ENCODE measurements at places on chromosomes 11 and 22.

DNA sequence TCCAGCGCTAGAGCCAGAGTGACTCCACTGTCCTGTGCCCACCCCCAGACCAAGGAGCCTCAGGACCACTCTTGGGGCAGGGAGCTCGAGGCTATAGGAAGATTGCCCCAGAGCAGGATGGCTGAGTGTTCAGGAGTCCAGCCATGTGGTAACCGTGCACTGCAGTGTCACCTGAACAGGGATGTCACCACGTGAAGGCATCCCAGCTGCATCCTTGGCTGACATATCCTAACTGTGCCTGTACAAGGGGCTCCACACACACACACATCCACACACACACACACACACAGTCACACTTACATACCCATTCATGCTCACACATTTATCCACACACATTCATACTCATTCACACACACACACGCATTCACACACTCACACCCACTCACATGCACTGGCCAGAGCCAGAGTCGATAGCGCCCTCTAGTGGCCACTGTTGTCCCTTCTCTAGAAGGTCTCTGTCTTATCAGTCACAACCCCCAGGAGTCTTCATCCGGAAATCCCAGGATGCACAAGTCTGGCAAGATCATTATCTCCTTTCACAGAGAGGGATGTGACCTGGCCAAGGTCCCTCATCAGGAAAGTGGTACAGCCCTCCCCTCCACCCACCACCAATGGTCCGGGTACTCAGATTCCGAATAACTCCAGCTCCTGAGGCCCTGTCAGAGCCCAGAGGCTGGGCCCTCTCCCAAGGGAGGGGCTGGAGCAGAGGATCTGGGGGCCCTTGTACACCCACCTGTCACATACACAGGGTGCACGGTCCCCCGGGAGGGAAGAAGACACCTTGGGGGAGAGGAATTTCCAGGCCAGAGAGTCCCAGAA, 55.1 kb downstream of the IGLL5 start:
- DNase-seq: peak; percentile 53

DNA sequence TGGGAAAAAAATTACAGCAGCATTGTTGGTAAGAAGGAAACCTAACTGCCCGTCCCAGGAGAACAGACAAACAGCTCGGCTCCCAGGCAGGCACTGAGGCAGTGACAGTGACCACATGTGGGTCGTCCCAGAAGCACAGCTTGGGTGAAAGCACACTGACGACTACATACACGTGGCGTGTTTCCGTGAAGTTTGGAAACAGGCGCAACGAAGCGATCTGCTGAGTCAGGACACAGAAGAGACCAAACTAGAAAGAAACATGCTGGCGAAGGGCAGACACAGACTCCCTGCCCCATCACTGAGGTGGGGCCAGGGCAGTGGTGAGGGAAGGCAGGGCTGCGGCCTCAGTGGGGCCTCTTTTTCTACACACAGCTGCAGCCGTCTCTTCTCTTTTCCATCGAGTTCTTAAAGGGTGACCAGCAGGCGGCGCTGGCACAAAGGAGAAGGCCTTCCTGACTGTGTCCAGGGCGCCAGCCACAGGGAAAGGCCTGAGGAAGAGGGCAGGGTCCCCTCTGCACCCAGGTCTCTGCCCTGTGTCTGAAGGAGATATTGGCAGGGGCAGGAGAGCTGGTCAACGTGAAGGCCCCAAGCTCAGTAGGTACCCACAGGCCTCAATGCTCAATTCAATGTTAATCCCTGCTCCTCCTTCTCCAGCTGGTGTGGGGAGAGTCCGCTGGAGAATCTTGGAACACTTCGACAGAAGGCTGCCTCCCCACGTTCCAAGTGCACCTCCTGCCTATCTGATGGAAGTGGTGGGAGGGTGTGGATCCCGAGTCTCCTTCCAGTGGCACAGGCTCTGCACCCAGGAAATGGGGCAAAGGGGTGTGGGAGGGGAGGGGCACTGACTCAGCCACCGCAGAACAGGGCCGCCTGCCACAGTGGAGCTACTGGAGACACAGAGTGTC, 19.9 kb downstream of the CARS1 start:
- peak; percentile 90 for DNase-seq

- peak; percentile 55 for DNase-seq
Measured at GRCh38 chr22:46054091-46055073, 77.4 kb upstream of the WNT7B start.

DNA sequence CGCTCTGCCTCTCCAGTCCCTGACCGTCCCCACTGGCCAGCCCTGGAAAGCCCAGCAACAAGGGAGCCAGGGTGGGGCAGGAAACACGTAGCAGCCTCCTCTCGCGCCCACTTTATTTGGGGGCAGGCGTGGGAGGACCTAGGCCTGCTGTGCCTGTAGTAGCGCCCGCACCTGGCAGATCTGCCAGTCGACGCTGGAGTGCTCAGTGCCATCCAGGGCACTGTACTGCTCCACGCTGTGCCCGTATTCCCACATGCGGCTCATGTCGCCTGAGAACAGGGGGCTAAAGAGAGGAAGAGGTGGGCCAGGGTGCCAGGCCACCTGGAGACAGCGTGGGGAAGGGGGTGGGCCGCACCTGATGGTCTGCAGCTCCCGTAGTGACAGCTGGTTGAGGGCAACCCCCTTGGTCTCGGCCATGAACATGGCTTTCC, 17.0 kb upstream of the DRICH1 start:
- DNase-seq: no peak

- DNase-seq: no peak
Measured at GRCh38 chr11:23079382-23079813, 219.1 kb upstream of the CCDC179 start.

DNA sequence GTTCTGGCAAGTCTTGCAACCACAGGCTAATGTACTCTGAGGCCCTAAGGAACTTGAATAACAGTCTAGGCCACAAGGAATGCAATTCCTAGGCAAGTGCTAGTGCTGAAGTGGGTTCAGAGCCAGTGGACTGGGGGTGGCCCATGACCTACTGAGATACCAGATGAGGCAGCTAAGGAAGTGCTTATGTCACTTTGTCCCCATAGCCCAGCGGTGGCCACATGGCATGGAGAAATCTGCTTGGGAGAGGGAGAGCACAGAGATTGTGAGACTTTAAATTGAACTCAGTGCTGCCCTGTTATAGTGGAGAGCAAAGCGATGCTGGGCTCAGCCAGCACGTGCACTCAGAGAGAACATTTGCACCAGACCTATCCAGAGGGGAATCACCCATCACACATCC, 629.5 kb downstream of the JRKL start:
- DNase-seq: no peak

DNA sequence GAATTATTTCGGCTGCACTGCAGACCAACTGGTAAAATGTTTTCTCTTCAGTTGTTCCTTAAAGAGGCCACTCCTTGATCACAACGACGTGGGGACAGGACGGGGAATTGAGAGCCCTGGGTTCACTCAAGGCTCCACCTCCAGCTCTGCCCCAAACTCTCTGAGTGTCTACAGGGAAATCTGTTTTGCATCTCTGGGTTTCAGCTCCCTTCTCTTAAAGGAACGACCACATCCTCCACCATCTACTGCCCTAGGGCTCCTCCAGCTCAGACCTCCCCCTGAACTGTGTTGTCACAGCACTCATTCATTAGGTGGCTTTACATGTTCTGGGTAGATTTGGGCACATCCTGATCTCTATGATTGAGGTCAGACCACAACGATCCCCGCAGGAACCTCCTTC, 5.1 kb upstream of the PPFIA1 start:
- DNase-seq: no peak

GRCh38 chr11:36775130-36775529, 177.1 kb upstream of the RAG2 start:
- no peak for DNase-seq

GRCh38 chr22:50080077-50080465, 5.2 kb downstream of the MLC1 start:
- DNase-seq: no peak

DNA sequence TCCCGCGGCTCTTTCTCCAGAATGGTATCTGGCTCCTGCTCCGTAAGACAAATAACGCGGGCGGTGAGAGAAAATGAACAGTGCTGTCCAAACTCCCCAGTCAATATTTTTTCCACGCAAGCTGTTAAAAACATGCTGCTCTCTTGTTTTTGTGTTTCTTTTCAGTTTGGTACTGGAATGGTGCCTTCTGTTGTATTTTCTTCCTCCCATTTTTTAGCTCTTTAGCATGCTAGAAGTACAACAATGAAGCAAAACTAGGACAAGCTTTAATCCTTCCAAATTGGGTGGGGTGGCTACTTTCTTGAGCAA, 599 bp upstream of the PPP2R1B start:
- DNase-seq: peak; percentile 26

- peak; percentile 94 for DNase-seq
Measured at GRCh38 chr22:46055911-46056545, 79.1 kb upstream of the WNT7B start.

DNA sequence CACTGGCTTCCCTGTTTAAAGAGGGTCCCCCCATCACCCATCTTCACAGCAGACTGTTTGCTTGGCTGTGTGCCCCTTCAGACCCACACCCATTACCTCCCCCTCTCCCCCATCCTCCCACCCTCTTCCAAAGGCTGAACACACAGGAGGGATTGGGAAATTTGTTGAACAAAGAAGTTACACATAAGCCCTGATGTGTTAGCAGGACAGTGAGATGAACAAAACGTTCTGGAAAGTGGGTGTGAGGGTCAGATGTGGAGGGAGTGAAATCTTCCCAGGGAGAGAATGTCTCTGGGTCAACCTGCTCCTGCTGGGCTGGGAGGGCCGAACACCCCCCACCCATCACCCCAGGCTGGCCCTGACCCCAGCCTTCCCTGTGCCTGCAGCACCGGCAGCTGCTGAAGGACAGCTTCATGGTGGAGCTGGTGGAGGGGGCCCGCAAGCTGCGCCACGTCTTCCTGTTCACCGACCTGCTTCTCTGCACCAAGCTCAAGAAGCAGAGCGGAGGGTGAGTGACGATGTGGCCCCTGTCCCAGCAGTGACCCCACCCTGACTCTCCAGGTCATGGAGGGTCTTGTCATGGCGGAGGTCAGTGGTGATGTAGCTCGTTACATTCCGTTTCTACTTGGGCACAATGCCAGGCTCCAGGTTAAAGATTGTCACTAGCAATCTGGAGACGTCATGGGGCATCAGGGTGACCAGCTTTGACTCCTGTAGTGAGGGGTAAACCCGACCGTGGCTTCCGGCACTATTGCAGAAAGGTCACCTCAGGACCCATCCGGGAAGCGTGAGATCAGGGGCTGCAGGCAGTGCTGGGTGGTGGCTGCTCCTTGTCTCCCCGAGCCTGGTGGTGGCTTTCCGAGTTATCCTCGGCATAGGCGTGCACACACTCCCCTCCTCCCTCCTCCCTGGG, 103.5 kb downstream of the BCR start:
- peak; percentile 73 for DNase-seq

DNA sequence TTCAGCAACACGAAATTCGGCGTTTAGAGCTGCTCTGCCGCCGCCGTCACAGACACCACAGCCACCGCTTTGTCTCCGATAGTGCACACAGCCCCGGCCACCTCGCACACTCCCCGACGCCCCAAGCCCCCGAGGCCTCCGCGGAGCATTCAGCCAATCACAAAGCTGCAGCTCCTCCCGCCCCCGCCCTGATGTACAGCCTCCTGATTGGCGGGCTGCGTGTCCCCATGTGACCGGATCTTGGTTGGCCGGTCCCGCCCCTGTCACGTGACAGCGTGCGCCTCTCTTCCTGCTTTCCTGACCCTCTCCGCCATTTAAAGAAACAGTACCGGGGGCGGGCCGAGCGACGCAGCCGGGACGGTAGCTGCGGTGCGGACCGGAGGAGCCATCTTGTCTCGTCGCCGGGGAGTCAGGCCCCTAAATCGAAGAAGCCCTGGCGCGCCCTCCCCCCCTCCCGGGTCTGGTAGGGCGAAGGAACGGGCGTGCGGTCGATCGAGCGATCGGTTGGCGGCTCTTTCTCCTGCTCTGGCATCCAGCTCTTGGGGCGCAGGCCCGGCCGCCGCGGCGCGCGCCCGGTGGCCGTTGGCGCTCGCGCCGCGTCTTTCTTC, at the start of gene TUG1:
TSS of gene TUG1 (plus strand) at position 342 of the 608 bp plus-strand sequence.
- DNase-seq: peak; percentile 96

DNA sequence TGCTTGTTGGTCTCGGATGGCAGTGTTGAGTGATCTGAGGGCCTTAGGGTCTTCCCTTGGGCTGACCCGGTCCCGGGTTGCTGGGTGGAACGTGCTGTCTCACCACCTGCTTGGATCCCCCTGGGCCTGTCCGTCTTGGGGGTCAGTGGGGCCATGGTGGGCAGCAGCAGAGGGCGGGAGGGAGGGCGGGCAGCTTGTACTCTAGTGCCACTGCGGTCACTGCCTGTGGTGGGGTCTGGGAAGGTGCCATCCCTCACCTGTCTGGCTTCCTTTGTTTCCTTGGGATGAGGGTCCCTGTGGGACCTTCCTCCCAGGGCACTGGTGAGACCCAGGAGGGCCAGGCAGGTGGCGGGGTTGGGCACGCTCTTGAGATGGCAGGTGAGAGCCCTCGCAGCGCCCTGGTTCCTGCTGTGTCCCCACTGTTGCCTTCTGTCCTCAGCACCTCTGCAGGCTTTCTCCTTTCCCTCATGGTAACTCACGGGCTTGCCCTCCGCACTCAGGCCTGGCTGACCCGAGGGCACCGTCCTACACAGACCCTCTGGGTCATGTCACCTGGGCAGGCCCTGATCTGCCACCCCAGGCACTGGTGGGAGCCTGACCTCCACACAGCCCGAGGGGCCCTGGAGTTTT, 34.2 kb downstream of the TBC1D22A start:
- DNase-seq: no peak

GRCh38 chr22:45188779-45189178, 25.1 kb downstream of the NUP50 start:
- DNase-seq: no peak

DNA sequence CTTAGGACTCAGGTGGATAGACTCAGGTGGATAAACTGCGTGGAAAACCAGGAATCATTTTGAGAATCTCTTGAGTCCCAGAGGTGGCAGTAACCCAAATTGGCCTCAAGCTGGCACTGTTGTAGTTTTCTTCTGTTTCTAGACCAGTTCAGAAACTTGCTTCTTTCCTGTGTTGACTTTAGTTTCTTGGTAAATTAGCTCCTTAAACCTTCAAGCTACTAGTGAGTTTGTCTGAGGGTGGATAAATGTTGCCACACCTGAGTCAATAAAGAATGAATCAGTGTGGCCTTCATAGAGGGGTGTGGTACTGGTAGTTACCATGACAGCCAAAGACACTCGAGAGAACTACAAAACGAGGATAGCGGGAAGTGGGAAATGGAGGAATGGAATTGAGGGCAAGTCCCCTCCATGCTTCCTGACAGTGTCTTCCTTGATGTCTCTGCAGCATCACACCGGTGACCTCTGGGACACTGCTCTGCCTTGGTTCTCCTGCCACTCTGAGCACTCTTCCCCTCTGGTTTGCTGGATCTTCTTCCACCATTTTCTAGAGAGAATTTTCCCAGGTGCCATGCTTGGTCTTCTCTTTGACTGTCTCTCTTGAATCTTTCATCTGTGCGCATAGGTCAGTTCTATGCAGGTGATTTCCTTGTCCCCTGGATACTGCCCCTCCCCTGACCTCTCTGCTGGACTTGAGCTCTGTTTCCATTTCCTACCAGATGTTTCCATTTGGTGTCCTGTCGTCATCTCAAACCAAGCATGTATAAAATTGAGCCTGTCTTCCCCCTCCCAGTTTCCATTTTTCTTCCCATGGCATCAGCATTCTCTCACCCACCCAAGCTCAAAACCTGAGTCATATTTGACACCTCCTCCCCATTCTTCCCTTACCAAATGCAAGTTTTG, 7.2 kb downstream of the POLD4 start:
- no peak for DNase-seq
